ENCODE measurements at places on chromosomes 7 and 10. TPM values are rescaled to one million over a fixed set of nuclear protein-coding genes. Genes with fewer than 3 reads are reported as not detected.

ALKBH4 gene
- total RNA-seq = 19.3 TPM

PNLIPRP3 gene
- total RNA-seq = not detected

DNA sequence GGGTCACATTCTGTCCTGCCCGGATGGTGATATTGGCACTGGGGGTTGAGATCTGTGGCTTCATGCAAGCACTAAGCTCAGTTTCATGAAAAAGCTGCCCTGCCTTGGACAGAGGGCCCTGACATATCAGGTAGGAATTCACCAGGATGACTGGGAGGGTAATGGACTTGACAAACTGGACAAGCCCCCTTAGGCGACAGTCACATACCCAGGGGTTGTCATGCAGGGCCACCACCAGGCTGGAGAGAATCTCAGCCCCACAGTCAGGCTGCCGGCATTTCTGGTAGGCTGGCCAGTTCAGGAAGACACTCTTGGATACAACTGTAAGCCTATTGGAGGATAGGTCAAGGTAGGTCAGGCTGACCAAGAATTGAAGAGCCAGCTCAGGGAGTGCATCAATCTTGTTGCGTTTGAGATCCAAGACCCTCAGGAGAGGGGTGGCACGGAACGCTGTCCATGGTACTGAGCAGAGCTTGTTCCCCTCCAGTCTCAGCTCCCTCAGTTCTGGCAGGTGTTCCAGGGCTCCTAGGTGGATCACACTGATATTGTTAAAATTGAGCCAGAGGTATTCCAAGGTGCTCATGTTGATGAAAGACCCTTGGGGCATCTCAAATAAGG lies 824 bp downstream of the LRIT2 start:
- no peak overlapping the region for H3K27ac ChIP-seq
- H3K27me3 ChIP-seq = no peaks in the 10 kb centered on the region
- no peak for DNase-seq
- no peaks in the 10 kb centered on the region for H3K4me1 ChIP-seq
- no peak overlapping the region for H3K4me3 ChIP-seq

EPHA1 gene
- total RNA-seq = 81.3 TPM

GRCh38 chr10:34206078-34206934 lies 608.8 kb downstream of the PARD3 start:
- H3K27me3 ChIP-seq = no peaks in the 10 kb centered on the region
- no peak overlapping the region for H3K4me3 ChIP-seq
- no peak for DNase-seq
- H3K4me1 ChIP-seq = no peaks in the 10 kb centered on the region
- H3K27ac ChIP-seq = no peak overlapping the region
- no peaks in the 10 kb centered on the region for H3K36me3 ChIP-seq
